ENCODE measurements at places on chromosomes 1 and 21.
A peak's percentile ranks its signal among the peaks of the same experiment; 100 is the strongest.

- peaks cover 12% of the 10 kb centered on the region for H3K27me3 ChIP-seq
- no peak overlapping the region for H3K27ac ChIP-seq
- peaks cover under 1% of the 10 kb centered on the region for H3K36me3 ChIP-seq
- H3K4me1 ChIP-seq: peaks cover 7% of the 10 kb centered on the region
- DNase-seq: no peak
Observed at GRCh38 chr21:45593162-45594022, 50.1 kb upstream of the PCBP3 start.

DNA sequence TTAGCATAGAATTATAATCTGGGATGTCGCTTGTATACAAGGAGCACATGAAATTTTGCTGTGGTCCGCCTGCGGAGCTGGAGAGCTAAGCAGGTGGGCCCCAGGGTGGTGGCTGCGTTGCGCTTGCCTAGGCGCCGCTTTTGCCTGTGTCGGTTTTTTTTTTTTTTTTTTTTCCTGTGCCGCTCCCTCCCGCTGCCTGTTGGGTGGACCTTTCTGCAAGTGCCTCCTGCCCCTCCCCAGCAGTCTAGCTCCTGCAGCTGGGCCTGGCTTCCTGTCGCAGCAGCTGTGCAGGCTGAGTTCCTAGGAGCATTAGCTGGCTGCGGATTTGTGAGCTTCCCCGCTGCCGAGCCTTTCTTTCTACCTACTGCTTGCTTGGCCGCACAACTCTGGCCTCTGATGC is 20.6 kb downstream of the PYHIN1 start:
- H3K36me3 ChIP-seq: peaks cover 60% of the 10 kb centered on the region
- DNase-seq: no peak
- no peaks in the 10 kb centered on the region for H3K27me3 ChIP-seq
- H3K4me3 ChIP-seq: no peak overlapping the region

DNA sequence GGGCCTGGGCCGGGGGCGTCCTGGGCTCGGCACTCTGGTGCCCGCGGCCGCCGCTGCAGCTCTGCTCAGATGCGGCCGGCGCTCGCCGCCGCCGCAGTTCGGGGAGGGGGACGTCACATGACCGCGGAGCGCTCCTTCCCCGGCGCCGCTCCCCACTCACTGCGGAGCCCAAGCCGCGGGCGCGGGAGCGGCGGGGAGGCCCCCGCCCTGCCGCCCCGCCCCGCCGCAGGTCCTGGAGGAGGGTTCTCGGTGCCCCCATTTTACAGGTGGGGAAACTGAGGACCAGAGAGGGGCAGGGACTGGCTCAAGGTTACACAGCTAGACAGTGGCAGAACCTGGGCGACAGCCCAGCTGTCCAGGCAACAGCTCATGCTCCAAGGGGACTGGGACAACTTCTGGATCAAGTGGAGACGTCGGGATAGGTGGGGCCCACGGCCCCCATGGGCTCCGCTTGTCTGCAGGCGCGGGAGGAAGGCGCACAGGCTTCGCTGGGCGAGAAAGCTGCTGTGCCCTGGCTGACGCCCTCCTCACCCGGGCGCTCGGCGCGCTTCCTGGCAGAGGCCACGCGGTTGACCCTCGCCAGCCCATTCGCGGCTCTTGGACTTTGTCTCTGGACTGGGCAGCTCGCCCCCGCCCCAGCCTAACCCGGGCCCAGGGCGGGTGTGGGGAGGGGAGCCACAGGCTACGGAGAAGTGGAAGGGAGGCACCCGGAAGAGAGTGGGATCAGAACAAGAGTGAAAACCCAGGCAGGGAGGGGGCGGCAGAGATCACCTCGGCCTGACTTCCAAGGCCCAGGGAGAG is at the start of gene RAP1GAP:
Gene RAP1GAP (minus strand): TSS at position 100 of the 801 bp plus-strand sequence. CDS start 49,325 bp downstream, outside the sequence.
- peak within 1 kb of the TSS; percentile 72 for H3K4me3 ChIP-seq
- H3K36me3 ChIP-seq: peaks cover 3% of the 10 kb centered on the region
- peaks cover 8% of the 10 kb centered on the region for H3K4me1 ChIP-seq
- H3K27ac ChIP-seq: no peak within 1 kb of the TSS

GRCh38 chr1:48681476-48682305 is 95.0 kb downstream of the BEND5 start:
- H3K4me3 ChIP-seq: no peak overlapping the region
- H3K4me1 ChIP-seq: peaks cover 5% of the 10 kb centered on the region
- DNase-seq: no peak
- H3K27ac ChIP-seq: no peak overlapping the region
- H3K27me3 ChIP-seq: peaks cover 22% of the 10 kb centered on the region

GRCh38 chr1:20095564-20096434 is 23.5 kb downstream of the PLA2G2D start:
- no peak overlapping the region for H3K4me3 ChIP-seq
- no peak overlapping the region for H3K27ac ChIP-seq
- peaks cover 31% of the 10 kb centered on the region for H3K27me3 ChIP-seq

DNA sequence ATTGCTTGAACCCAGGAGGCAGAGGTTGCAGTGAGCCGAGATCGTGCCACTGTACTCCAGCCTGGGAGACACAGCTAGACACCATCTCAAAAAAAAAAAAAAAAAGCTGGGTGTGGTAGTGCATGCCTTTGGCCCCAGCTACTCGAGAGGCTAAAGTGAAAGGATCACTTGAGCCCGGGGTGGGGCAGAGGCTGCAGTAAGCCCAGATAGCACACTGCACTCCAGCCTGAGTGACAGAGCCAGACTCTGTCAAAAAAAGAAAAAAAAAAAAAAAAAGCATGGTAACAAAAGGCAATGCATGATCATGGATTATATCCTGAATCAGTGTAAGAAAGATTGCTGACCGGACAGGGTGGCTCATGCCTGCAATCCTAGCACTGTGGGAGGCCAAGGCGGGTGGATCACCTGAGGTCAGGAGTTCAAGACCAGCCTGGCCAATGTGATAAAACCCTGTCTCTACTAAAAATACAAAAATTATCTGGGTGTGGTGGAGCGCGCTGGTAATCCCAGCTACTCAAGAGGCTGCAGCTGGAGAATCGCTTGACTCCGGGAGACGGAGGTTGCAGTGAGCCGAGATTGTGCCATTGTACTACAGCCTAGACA is 76.3 kb downstream of the RUSC1 start:
- H3K4me3 ChIP-seq: no peak overlapping the region
- no peaks in the 10 kb centered on the region for H3K27me3 ChIP-seq
- DNase-seq: no peak
- peaks cover 3% of the 10 kb centered on the region for H3K4me1 ChIP-seq

GRCh38 chr1:113429461-113430153 is 39.3 kb downstream of the MAGI3 start:
- peaks cover 2% of the 10 kb centered on the region for H3K36me3 ChIP-seq
- no peak overlapping the region for H3K4me3 ChIP-seq

DNA sequence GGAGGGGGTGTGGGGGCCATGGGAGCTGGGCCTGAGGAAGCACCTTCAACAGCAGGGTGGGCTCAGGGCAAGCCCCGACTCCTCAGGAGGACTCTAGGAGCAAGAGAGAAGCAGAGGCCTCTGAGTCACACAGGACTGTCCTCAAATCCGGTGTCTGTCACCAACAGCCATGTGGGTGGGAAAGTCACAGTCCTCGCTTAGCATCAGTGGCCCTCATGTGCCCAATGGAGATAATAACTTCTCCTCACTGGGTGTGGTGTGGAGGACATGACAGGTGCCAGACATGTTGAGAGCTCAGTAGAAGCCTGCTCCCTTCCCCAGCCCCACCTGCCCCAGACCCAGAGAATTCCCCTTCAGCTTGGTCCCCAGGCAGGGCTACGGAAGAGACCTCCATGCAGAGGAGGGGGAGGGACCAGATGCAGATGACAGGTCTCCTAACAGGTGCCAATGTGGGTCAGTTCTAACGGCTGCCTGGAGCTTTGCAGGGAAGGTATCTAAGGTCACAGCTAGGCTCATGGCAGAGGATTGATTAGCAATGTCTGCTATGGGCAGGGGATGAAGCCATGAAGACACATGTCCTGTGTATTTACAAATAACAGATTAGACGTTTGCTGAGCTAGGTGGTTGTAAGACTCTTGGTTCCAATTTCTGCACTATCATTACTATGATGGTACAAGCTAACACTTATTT is 30.2 kb downstream of the TTC39A start:
- H3K4me1 ChIP-seq: peaks cover 19% of the 10 kb centered on the region
- DNase-seq: no peak
- no peaks in the 10 kb centered on the region for H3K36me3 ChIP-seq
- H3K4me3 ChIP-seq: no peak overlapping the region

DNA sequence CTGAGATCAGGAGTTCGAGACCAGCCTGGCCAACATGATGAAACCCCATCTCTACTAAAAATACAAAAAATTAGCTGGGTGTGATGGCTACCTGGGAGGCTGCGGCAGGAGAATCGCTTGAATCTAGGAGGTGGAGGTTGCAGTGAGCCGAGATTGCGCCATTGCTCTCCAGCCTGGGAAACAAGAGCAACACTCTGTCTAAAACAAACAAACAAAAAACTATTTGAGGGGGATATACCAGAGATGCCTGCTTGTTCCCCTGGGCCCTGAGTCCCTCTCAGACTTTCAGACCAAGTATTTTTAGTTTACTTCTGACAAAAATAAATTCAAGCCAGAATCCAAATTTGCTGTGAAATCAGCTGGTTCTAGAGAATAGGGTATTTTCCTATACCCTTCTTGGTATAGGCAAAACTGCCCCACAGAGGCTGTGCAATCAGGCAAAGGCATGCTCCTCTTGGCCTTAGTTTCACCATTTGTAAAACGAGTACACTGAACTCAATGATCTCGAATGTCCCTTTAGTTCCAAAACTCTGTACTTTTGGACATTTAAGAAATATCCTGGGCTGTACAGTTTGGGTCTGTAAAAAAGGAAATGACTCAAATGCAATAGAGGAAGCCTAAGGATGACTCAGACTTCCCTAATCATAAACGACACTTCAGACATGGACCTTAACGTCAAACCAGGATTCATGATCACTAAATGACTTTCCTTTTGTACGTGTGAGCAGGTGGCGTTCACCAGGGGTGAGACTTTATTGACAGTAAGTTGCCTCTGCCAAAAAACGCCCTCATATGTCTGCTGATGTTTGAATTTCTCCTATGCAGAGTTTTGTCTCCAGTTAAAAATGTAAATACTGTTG is 16.1 kb downstream of the ENSA start:
- DNase-seq: no peak
- peak overlapping the region; percentile 69 for H3K4me3 ChIP-seq
- peaks cover 49% of the 10 kb centered on the region for H3K4me1 ChIP-seq
- no peaks in the 10 kb centered on the region for H3K27me3 ChIP-seq

DNA sequence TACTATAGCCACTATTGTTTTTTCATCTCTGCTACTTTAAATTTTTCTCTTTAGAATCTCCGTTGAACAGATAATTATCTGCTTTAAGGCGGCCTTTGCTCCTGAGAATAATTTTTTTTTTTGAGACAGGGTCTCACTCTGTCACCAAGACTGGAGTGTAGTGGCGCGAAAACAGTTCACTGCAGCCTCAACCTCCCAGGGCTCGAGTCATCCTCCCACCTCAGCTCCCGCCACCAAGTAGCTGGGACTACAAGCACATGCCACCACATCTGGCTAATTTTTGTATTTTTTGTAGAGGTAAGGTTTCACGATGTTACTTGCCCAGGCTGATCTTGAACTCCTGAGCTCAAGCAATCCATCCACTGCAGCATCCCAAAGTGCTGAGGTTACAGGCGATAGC is 28.6 kb downstream of the TRIT1 start:
- H3K27me3 ChIP-seq: no peaks in the 10 kb centered on the region
- DNase-seq: no peak
- peaks cover 5% of the 10 kb centered on the region for H3K4me1 ChIP-seq
- H3K27ac ChIP-seq: no peak overlapping the region
- peaks cover 13% of the 10 kb centered on the region for H3K36me3 ChIP-seq
- H3K4me3 ChIP-seq: no peak overlapping the region

DNA sequence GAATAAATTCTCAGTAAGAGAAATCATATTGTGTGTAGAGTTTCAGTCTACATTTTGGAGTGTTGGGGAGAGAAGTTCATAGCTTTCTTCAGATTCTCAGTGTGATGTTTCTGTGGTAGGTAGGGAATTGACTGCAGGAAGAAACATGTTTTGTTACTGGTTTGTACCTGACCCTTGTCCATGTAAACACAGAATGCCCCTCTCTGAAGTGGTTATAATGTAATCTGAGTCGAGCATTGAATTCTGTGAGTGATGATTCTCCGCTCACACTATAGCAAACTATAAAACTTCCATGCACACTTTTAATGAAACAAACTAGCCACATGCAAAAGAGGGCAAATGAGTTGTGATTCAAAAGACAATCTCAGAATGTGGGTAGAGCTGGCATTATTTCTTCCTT is 433.2 kb downstream of the USP25 start:
- H3K27ac ChIP-seq: no peak overlapping the region
- H3K4me1 ChIP-seq: no peaks in the 10 kb centered on the region
- no peaks in the 10 kb centered on the region for H3K27me3 ChIP-seq
- no peaks in the 10 kb centered on the region for H3K36me3 ChIP-seq
- no peak overlapping the region for H3K4me3 ChIP-seq

DNA sequence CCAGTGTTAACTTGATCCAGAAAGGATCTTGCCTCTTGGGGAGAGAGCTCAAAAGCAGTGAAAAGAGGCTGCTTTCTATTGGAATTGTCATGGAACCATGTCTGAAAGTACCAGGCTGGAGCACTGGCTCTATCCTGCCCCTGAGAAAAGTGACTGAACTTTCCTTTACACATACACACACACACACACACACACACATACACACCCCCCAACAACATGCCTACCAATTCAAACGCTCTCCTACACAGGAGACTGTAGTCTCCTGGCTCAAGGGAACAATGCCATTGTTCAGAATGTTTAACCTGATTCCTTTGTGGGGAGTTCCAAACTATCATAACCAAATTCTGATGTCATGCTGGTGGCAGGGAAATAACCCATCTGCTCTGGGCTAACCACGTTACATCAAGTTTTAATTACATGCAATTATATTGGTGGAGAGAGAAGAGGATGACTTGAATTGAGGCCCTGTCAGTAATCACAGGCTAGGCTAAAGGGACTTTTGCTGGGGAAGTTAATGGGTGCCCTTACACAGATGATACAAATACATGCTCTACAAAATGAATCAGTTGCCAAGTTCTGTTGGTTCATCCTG is 52.3 kb upstream of the DUSP10 start:
- H3K4me1 ChIP-seq: peaks cover 20% of the 10 kb centered on the region
- H3K36me3 ChIP-seq: peaks cover 14% of the 10 kb centered on the region
- peak overlapping the region; percentile 96 for H3K27ac ChIP-seq
- H3K4me3 ChIP-seq: peak overlapping the region; percentile 22

DNA sequence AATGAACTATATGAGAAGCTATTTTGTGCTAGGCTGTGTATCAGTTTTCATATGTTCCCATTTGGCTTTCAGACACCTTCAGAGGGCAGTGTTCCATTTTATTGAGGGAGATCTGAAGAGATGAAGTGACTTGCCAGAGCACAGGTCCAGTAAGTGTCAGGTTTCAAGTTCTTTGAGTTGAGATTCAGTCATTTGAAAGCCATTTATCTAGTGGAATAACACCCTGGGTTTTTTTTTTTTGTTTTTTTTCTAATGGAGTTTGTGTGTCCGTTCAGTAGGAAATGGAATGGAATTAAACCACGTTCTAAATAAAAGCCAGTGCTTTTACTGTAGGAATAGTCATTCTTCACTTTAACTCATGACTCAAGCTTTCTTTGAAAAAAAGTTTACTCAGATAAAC is 652.9 kb upstream of the USP24 start:
- no peak overlapping the region for H3K4me3 ChIP-seq
- no peak overlapping the region for H3K27ac ChIP-seq
- H3K36me3 ChIP-seq: no peaks in the 10 kb centered on the region
- H3K4me1 ChIP-seq: no peaks in the 10 kb centered on the region
- peaks cover 6% of the 10 kb centered on the region for H3K27me3 ChIP-seq

GRCh38 chr1:75233302-75233929 is 99.2 kb downstream of the LHX8 start:
- H3K27ac ChIP-seq: no peak overlapping the region
- H3K4me3 ChIP-seq: no peak overlapping the region
- no peaks in the 10 kb centered on the region for H3K4me1 ChIP-seq
